AML-193 (cell line): ENCODE measurements at places on chromosomes 4 and X.

- DNase-seq, result no peak
Observed at GRCh38 chr4:189087971-189088370, 852.7 kb upstream of the FRG1 start.

DNA sequence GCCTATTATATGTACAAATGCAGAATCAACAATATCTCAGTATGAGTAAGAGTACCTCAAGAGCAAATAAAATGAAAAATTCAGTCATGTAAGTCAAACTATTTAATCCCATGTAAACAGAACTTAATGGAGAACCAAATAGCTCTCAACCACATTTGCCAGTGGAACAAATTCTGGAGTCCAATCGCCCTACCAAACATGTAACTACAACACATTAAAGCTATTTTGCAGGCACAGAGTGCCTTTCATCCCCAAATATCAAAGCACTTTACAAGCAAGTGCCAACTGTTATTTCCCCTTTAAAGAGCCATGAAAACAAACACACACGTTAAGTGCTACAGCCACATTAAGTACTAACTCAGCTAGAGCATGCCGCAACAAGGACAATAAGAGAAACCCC is 51.3 kb downstream of the PCDH19 start:
- no peak for DNase-seq

DNA sequence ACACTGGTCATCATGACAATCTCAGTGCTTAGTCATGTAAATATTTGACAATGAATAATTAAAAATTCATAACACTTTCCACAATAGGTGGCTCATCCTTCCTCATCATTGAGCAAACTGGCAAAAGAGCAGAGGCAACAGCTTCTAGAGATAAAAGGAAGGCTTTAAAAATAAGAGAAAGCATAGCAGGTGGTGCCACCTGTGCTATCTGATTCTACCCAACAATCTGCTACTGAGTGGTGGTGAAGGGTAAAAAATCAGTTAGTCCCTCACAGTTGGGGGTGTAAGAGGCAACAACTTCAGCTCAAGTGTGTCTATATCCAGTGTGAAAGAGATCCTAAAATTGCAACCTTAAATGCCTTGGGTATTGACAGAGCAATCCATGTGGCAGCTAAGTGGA is 280.1 kb upstream of the PPARGC1A start:
- no peak for DNase-seq

- DNase-seq, result no peak
Observed at GRCh38 chr4:86939729-86940575, 5.1 kb downstream of the AFF1 start.

GRCh38 chrX:46959101-46959500 is 46.9 kb downstream of the JADE3 start:
- no peak for DNase-seq
